ENCODE measurements at places on chromosomes 5 and 9. TPM values are rescaled to one million over a fixed set of nuclear protein-coding genes. Genes with fewer than 3 reads are reported as not detected.

- no peak for DNase-seq
Observed at GRCh38 chr9:126852086-126852688, 8.3 kb upstream of the ZBTB34 start.

GRCh38 chr5:68033961-68034571 lies 181.5 kb upstream of the PIK3R1 start:
- DNase-seq = no peak

DNA sequence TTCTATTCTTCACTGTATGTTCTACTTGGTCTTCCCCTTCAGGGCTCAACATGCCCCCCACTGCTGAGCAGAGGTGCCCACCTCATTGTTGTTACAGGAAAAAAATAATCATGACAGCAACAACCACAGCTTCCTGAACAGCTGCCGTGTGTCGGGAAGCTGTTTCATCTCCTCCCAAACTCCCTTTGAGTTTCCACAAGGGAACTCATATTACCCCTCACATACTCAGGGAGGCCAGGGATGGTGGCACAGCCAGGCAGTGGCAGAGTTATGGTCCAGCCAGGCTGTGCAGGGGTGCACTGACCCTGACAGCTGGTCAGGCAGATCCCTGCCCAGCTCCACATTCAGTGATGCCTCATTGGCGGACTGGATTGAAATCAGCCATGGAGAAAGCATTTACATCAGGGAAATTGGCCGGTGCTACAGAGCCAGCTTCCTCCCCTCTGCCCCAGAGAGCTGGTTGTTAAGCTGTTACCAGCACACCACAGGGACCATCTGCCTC lies 37.3 kb downstream of the SARDH start:
- no peak for DNase-seq

- DNase-seq = no peak
Observed at GRCh38 chr9:98191671-98192502, 550 bp downstream of the CORO2A start.

GRCh38 chr5:87263498-87263897 lies 4.2 kb upstream of the RASA1 start:
- DNase-seq = no peak

Gene SLCO6A1
- polyA plus RNA-seq = 0.78 TPM

Gene NELFB
- polyA plus RNA-seq = 38.8 TPM
